ENCODE measurements at places on chromosomes 7 and 10. TPM values are rescaled to one million over a fixed set of nuclear protein-coding genes. Genes with fewer than 3 reads are reported as not detected.

FOXI2 gene
- 0.47 TPM for total RNA-seq

SDK1 gene
- 24.9 TPM for total RNA-seq

GJC3 gene
- total RNA-seq, result 0.43 TPM

DNA sequence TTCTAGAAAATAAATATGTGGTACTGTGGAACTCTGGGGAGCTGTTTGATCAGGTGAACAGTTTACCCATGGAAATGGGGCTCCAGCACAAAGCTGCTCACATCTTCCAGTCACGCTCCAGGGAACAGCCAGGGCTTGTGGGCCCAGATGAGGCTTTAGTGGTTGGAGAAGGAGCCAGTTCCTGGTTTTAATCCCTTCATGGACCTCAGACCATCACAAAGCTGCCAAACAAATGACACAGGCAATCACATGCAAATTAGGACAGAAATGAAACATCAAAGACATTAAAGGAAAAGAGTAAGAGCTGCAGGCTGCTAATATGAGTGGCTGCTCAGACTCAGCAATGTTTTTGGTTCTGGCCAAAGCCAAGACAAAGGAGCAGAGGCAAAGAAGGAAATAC, 2.2 kb upstream of the ATP6V0E2 start:
- DNase-seq, result peak; percentile 6

EGR2 gene
- 6.8 TPM for total RNA-seq

NACAD gene
- 12.0 TPM for total RNA-seq

GHRHR gene
- 1.4 TPM for total RNA-seq

DNA sequence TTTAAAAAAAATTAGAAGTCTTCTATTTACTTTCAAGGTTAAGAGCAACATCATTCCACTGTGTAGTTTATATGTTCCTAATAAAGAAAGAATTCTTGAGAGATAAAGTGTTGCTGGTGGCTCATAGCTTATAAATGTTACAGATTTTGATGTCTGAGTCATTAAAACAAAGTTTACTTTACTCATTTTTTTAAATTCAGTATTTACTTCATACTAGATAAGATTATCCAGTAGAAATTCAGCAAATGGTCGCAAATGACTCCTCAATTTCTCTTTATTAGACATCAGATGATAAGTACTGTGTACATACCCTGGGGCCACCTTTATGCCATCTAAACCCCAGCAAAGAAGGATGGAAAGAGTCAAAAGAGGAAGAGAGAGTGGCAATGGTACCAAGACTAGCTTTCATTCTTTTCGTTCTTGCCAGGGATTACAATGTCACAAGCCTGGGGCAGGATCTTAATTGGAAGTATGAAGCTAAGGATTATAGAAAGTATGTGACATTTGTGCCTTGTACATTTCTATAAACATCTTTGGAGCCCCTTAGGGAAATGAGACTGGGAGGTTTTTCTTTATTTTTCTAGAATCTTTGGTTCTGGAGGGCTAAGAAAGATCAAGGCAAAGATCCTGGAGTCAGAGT, 206.1 kb downstream of the CHRM2 start:
- DNase-seq, result no peak

GRCh38 chr10:111093741-111094380, 17.0 kb downstream of the ADRA2A start:
- no peak for DNase-seq

DNA sequence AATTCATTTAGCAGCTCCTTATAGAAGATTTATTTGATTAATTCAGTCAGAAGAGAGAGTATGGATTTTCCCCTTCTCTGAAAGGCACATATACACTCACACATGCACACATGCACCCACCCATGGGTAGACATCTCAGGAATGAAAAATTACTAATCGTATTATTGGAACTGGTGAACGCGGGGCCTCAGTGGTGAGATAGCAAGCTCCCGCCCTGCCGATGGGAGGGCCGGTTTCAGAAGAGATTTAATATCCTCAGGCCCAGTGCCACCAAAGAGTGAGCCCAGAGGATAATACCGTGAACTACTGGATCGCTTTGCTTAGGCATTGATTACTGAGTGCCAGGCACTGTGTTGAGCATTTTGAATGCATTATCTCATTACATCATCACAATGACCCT, 38.0 kb upstream of the EMX2 start:
- no peak for DNase-seq

VWC2 gene
- total RNA-seq, result 0.31 TPM

DNA sequence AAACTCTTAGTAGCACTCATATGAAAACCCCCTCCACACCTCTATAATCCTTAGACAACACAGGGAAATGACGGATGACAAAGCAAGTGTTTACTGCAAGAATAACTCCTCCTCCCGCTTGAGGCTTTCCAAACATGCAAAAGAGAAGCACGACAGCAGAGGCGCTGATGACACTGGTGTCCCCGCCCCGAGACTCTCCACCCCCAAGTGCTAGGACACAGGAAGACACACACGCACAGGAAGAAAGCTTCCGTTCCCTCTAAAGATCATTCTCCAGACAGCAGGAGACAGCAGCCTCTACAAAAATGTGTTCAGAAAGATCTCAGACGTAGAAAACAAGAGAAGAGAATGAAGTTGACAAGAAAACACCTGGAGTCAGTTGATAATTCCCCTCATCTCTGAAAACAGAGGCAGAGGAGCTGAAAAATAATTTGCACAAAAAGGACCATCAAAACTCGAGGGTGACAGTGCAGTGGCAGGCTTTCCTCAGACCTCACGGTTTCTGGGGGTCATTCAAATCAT, 90.2 kb downstream of the DLG5 start:
- peak; percentile 68 for DNase-seq

- no peak for DNase-seq
Observed at GRCh38 chr7:45658716-45659495, 84.7 kb downstream of the ADCY1 start.

- no peak for DNase-seq
Observed at GRCh38 chr7:111259991-111260390, 169.1 kb downstream of the LRRN3 start.

ZNF3 gene
- total RNA-seq, result 27.7 TPM

GRCh38 chr7:85095366-85095765, 91.5 kb downstream of the SEMA3D start:
- no peak for DNase-seq

LRRC4 gene
- 12.5 TPM for total RNA-seq

DNA sequence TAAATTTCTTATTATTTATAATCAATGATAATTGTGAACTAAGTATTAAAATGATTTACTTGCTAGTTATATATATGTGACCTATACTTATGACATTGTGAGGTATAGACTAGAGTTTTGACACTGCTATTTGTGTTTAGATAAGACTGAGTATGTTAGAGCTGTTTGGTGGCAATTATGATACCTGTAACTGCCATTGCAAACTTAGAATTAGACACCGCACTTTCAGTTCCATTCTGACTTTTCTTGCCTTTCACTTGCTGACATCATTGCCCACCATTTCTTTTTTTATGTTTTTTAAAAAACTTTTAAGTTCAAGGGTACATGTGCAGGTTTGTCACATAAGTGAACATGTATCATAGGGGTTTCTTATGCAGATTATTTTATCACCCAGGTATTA, 214.5 kb downstream of the MBL2 start:
- DNase-seq, result no peak

DENND2A gene
- 4.1 TPM for total RNA-seq

- no peak for DNase-seq
Observed at GRCh38 chr10:115950320-115950719, 322.7 kb downstream of the GFRA1 start.

OR2A7 gene
- total RNA-seq, result 1.2 TPM

- DNase-seq, result no peak
Observed at GRCh38 chr10:127364034-127364433, 167.6 kb upstream of the INSYN2A start.

CPA5 gene
- 11.5 TPM for total RNA-seq

AOAH gene
- total RNA-seq, result 4.6 TPM

ZCWPW1 gene
- total RNA-seq, result 145 TPM

GRCh38 chr7:20033621-20034400, 183.4 kb downstream of the MACC1 start:
- DNase-seq, result no peak

DNA sequence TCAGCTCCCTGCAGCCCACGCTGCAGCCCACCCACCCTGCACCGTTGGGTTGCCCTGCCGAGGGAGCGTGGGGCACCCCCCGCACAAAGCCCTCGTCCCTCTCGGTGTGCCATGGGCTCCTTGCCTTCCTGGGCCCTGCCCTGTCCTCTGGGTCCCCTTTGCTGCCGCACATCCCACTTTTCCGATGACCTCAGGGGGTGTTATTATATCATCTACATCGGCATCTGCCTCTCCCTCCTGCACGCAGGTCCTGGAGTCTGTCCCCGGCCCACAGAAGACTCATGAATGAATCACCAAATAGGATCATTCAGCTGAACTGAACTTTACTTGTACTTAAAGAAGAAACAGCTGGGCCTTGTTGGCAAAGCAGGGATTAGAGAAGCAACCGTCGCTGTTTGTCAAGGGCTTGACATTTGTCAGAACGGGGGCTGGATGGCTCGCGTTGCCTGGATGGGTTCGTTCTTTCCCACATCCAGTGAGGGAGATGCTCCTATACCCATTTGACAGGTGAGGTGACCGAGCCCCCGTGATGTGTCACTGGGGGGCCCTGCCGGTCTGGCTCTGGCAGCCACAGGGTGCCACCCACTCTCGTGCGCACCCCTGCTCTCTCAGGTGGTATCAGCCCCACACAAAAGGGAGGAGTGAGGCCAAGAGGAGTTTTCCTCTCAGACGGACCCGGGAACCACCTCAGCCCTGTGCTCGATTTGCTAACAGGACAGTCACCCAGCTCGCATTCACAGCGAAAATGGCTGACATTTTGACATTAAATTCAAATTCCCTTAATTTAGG, 58.6 kb upstream of the EBF3 start:
- no peak for DNase-seq

DNA sequence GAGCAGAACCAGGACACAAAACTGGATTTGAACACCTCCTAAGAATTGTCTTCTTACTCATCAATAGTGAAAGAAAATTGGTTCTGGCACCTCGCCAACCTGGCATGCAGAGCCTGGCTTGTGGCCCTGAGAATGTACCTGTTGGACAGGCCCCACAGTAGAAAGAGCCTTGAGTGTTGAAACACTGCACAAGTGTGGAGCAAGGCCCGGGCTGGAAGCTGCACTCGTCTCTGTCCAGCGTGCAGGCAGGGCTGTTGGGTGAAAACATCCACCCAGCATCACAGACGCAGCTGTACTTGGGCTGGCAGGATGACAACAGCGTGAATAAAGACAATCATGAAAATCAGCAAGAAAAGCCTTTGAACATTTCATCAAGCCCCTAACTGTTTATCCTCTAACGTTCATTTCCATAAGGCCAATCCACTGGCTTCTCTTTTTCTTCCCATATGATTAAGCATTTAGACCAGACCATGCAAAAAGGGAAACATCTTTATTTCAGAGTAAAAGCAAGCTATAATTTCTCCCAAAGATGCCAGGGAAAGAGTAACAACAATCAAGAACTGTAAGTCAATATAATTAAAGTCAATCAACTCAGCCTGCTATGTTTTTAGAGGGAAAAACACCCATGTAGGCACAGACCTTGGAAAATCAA, 15.6 kb downstream of the CUBN start:
- peak; percentile 58 for DNase-seq

DNA sequence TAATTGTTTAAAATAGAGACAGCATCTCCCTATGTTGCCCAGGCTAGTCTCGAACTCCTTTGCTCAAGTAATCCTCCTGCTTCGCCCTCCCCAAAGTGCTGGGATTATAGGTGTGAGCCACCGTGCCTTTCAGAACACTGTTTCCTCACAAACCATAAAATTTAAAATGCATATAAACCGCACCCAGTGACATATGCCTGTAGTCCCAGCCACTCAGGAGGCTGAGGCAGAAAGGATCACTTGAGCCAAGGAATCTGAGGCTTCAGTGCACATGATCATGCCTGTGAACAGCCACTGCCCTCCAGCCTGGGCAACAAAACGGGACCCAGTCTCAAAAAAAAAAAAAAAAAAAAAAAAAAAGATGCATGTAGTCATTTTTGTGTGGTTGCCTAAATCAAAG, 36.8 kb downstream of the ACBD5 start:
- DNase-seq, result no peak

DNA sequence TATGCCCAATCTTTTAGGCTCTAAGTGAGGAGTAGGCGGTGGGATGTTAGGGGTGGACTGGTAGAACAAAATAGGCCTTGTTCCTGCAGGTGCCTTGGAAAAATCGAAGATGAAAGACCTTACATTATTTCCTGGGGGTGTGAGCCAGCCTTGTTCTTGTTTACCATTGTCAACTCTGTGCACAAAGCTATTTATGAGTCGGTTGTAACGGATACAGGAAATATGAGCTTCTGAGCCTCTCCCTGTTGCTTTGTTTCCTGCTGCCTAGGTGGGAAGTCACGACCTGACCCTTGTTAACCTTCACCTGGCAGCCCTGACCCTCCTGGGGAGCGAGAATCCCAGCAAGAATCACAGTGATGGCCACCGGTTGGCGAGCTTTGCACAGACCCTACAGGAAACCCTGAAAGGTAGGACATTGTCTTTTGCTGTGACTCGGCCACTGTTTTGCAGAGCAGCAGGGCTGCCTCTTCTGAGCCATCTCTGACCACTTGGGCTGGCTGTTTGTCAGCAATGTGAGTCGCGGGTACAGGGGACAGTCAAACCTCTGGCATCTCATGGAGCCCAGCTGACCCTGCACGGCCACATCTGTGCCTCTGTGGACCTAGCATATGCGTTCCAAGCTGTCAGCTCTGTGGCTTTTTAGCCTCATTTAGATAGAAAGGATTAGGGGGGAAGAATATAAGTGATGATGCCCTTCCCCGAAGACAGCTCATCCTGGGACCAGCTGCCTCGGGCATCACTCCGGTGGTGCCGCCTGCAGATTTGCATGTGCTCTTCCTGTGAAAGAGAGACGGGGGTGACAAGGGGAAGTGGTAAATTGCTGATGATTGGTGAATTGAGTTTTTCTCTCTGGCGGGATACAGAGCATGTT, 102.1 kb upstream of the ANLN start:
- DNase-seq, result no peak

KLLN gene
- total RNA-seq, result 2.0 TPM

- peak; percentile 22 for DNase-seq
Observed at GRCh38 chr7:139095194-139095659, 14.3 kb downstream of the ZC3HAV1 start.

CAMK2B gene
- 12.1 TPM for total RNA-seq

- DNase-seq, result no peak
Observed at GRCh38 chr7:6022707-6023106, 8.5 kb upstream of the ANKRD61 start.

DNA sequence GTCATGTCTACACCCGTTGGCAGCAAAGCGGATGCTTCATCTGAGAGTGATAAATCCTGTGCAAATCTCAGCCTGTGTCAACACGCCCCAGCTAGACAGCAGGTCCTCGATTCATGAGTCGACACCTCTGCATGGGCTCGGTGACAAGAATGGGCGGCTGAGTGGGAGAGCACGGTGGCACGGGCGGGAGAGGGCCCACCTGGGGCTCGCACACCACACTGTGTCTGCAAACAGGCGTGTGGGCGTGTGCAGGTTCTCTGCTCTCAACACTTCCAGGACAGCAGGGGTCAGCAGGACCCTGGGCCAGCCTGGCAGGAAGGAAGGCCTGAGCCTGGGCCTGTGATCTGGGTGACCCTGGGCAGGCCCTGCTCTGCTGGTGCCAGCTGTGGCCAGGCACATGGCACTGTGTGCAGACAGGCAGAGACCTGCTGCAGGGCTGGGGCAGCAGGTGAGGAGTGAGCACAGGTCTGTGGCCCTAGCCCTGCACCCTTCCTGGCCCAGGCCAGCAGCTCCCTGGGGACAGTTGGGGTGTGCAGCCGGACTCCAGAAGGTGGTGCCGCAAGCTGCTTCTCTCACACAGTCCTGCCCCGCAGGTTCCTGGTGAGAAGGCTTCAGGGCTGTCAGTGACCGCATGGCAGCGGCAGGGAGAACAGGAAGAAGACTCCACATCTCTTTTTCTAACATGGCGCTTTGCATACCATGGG, 216.4 kb downstream of the ELFN1 start:
- no peak for DNase-seq

- no peak for DNase-seq
Observed at GRCh38 chr7:133512560-133512959, 259.7 kb downstream of the EXOC4 start.

HECW1 gene
- total RNA-seq, result 3.2 TPM
